ENCODE measurements at places on chromosomes 6 and 20.

DNA sequence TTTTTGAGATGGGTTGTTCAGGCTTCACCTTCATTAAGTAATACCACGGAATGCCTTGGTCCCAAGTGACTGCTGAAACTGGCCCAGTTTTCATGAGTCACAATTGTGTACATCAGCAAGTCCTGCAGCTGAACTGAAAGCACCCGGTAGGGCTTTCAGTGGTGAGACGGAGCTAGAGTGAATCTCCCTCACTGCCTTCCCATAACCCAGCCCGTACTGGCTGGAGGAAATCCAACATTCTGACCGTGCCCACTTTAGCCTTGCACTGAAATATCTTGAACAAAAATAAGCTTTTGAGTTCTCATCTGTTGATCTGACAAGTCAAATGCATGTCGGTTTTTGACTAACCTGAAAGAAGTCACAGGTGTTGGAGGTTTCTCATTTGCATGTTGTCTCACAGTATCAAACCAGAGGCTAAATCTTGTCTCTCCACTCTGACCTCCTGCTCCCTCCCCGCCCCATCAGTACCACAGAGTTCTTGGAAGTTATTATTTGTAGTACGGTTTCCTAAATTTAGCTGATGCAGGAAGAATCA, 35.9 kb downstream of the DUSP22 start:
- no peak for DNase-seq

DNA sequence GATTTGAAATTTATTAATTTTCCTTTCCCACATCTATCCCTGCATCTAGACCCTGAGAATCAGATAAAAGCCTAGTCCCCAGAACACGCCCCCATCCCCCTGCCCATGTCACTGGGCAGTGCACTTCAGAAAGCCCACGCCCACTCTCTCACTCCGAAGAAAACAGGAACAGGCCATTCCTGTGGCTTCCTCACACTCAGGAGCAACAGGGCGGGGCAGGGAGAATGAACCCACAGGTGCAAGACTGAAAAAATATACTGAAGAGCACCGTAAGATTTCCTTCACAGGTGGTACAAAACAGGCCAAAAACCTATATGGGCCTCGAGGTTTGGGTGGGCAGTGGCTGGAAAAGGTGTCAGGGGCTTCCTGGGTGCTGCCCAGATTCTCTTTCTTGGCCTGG, 3.4 kb downstream of the OXT start:
- no peak for DNase-seq

DNA sequence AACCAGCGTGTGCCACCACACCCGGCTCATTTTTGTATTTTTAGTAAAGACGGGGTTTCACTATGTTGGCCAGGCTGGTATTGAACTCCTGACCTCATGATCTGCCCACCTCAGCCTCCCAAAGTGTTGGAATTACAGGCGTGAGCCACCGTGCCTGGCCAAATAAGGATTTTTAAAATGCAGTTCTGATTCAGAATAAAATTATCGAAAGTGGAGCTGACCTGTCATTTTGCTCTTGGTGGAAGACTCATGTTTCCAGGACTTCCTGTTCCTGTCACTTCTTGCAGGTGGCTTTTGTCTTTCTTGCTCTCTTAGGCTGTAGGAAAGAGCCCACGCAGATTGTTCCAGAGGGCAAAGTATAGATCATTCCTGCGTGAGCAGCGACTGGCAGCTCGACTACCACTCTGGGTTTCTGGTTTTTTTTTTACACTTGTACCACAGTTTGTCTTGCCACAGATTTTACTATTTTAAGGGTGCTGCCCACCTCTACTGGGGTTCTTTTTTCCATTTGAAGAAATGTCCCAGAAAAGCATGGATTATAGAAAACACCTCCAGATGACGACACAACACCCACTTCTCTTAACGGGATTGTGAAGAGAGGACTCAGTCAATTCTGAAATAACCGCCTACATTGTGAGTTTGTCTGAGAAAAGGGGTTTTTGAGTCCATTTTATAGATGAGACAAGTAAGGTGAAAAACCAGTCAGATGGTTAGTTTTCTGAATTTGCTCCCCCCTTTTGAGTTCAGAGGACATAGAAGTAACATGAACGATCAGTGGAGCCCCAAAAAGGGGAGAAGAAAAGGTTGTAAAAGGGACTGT, 7.5 kb downstream of the JARID2 start:
- no peak for DNase-seq

DNA sequence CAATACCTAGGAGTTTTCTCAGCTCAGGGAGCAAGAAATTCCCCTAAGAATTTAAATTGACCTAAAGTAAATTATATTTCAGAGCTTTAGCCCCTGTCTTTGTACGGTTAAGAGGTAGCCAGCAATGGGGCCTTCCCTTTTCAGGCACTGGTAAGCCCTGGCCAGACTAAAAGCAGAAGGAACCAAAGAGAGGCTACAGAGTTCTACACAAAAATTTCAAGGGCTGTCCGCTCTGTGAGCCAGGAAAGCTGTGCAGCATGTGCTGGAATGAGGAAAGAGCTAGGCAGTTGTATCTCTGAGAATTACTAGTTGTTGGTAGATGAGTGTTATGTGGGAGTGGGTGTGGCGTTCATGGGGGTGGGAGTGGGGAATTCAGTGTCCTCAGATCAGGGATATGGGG, 96.3 kb upstream of the MAFB start:
- no peak for DNase-seq

- DNase-seq: no peak
Measured at GRCh38 chr20:46592580-46593362, 42.3 kb upstream of the OCSTAMP start.

DNA sequence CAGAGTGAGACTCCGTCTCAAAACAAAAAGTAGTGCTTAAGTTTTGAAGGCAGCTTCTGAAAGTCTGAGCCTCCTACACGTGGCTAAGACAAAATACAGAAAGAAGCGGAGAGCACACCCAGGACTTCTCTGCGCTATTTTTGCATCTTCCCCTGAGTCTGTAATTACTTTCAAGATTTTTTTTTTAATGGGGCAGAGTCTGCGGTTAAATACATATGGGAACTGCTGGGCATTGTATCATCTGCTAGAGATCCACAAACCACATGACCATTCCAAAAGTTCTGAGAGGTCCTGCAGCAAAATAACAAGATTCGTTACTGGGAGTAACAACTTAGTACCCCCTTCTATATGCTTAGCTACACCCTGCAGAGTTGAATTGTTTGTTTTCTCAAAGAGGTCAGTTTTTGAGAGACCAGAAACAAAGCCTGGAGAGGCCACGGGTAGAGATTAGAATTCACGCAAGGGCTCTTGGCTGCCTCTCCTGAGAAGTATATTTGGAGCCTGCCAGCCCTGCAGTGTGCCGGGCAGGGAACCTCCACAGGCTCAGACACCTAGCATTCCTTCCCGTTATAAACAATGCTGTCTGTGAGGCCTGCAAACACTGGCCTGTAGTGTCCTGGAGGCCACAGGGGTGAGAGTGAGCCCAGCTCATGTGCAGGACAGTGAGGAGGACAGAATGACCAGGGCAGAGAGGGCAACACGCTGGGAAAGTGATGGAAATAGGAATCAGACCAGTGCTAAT, 48.2 kb upstream of the FAM50B start:
- DNase-seq: no peak

- no peak for DNase-seq
Measured at GRCh38 chr6:55450005-55450404, 122.7 kb downstream of the GFRAL start.

DNA sequence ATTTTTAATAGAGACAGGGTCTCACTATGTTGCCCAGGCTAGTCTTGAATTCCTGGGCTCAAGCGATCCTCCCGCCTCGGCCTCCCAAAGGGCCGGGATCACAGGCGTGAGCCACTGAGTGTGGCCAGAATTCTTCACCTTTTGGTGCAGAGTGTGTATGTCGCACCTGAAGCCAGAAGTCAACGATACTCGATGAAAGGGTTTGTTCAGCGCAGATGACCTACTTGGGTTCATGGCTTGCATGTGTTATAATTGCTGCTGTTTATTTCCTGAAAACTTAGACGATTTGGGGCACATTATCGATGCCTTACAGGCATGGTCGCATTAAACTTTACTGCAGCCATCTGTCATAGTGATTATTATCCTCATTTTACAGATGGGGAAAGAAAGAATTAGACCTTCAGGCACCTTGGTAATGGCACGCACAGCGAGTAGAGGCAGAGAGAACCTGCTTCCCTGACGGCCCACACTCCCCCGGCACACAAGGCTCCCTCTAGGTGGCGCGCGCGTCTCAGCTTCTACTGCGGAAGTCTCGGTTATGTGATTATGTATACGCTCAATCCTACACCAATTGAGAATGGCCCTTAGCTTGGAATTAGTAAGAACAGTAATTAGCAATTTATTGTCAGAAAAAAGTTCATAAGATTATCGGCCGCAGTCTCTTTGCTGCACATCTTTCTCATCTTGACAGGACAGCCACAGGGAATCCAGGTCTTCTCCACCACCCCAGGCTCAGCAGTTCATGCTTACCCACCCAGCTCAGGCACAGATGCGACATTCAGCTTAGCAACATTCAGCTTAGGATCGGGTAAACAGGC, 212.8 kb upstream of the PROKR2 start:
- peak; percentile 75 for DNase-seq

GRCh38 chr6:10951675-10952282, 64.9 kb downstream of the SYCP2L start:
- no peak for DNase-seq

GRCh38 chr6:63819831-63820230, 184.2 kb downstream of the PHF3 start:
- DNase-seq: no peak

DNA sequence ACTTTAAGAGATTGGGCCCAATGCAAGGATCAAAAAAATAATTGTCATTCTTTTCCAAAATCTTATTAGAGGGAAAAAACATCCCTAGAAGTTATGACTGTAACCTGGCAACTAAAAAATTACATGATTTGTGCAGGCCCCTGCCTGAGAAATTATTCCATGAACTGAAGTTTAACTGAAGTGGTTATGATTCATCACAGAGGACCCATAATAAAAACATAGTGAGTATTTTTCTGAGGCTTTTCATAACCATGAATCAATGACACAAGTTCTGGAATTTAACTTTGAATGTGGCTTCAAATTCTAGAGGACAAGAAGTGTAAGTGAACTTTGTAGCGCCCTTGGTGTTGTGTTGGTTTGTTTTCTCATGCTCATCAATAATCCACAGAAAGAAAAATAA, 31.1 kb upstream of the CARMIL1 start:
- DNase-seq: no peak

- no peak for DNase-seq
Measured at GRCh38 chr6:116924245-116924644, 47.2 kb downstream of the RFX6 start.

- DNase-seq: no peak
Measured at GRCh38 chr20:316316-317068, 8.9 kb upstream of the SOX12 start.

DNA sequence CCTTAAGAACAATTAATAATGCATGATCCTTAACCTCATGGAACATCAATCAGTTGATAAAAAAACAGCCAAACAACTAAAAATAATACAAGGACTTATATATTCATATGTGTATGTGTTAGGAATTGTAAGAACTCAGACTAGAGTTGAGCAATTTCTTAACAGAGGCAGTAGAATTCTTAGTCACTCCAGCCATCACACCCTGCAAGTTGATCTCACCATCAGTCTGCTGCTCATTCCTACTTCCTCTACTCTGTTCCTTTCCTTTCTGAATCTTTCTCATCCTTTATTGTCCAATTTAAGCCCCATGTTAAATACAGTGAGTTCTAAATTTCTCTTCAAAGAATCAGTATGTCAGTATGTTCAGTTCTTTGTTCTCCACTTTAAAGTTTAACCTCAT, 2.6 kb downstream of the ZNF165 start:
- DNase-seq: no peak

- DNase-seq: no peak
Measured at GRCh38 chr6:163083141-163083540, 331.4 kb upstream of the QKI start.

- DNase-seq: no peak
Measured at GRCh38 chr20:64138276-64138815, 25.9 kb upstream of the MYT1 start.

- DNase-seq: no peak
Measured at GRCh38 chr20:432208-432607, 24.1 kb downstream of the RBCK1 start.

DNA sequence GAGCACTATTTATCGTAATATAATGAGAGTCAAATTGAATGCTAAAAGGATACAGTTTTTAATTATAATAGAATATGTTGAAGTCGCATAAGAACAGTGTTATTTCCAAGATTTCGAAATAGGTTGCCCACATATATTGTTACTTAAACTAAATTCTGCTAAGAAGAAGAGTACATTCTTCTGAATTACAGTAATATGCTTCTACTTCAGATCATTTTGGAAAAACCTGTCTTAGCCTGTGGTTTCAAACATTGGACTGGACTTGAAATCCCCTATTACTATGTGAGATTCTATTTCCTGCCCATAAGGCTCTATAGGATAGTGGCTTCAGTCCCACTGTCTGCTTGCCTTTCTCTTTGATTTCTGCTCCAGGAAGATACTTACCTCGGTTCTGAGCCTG, 137.2 kb downstream of the B3GAT2 start:
- DNase-seq: no peak

GRCh38 chr6:32216998-32217397, 6.9 kb downstream of the NOTCH4 start:
- DNase-seq: no peak

DNA sequence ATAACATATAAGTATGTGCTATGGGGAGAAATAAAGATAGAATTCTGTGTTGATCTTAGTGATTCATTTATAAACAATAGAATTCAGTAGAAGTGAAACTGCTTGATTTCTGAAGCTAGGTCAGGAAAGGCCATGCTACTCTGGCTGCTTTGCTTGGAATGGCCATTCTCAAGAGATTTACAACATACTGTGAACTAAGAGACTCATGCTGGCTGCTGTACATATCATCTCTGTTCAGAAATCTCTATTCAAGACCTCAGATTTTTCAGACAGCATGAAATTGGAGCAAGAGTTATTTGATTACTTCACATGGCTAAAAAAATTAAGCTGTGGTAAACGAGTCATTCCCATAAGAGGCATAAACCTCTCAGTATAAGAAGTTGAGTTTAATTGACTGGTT, 662.6 kb downstream of the BCKDHB start:
- no peak for DNase-seq

DNA sequence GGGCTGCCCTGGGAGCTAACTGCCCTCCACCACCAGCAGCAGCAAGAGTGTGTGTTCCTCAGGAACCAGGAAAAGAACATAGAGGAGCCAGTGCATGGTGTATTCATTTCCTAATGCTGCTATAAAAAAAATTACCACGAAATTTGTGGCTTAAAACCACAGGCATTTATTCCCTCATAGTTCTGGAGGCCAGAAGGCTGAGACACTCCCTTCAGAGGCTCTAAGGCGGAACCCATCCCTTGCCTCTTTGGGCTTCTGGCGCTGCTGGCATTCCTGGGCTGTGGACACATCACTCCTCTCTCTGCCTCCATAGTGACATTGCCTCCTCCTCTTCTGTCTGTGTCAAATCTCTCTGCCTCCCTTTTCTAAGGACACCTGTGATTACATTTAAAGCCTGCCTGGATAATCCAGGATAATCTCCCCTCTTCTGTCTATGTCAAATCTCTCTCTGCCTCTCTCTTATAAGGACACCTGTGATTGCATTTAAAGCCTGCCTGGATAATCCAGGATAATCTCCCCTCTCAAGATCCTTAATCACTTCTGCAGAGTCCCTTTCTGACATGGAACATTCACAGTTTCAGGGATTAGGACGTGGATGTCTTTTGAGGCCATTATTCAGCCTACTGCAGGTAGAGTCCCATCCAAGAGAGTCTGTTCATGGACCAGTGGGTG, 54.7 kb downstream of the NDUFAF5 start:
- DNase-seq: no peak

- no peak for DNase-seq
Measured at GRCh38 chr6:168640768-168641167, 199.8 kb downstream of the SMOC2 start.

GRCh38 chr6:29680904-29681303, at the start of gene ZFP57:
TSS of gene ZFP57 (minus strand) at chr6:29681152. CDS start at chr6:29677003, 4,149 bp downstream.
- DNase-seq: no peak

All from activated T-cell treated with anti-CD3 and anti-CD28 coated beads for 4 hours (primary cell).